Astrocyte (in vitro differentiated cells and primary cell): ENCODE measurements at places on chromosomes 16 and 17.

DNA sequence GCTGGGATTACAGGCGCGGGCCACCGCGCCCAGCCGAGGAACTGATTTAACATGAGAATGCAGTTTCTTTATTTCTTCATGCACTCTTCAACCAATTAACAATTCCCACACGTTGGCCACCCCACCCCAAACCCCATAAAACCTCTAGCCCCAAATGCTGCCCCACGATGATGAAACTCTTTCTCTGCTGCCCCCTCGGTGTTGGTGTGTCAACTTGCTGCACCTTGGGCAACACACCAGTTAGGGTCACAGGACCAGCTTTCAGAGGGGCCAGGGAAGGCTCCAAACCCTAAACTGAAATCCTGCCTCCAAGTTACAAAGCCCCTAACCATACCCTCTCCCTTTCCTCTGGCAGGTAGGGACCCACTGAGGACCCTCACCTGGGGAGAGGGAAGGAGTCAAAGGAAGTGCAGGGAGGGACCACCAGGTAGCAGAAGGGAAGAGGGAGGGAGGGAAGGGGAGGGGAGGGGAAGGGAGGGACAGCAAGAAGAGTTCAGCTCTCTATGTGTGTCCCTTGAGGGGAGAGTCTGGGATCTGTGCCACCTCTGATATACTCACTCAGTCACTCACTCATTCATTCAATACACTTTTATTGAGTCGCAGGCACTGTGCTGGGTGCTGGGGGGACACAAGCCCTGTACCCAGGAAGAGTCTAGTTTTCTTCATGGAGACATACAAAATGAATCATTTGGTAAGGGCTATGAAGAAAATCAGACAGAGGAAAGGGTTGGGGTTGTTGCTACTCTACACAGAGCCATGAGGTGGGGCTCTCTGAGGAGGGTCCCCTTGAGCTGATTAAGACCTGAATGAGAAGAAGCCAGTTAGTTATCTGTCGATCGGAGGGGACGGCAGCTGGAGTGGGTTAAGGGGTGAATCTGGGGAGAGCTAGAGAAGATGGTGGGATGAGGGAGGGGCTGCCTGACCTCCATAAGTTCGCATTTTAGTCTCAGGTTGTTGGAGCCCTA is 3.9 kb downstream of the PLXDC1 start:
- peaks cover 11% of the 10 kb centered on the region for H3K4me1 ChIP-seq
- H3K4me3 ChIP-seq: no peak overlapping the region
- peaks cover 21% of the 10 kb centered on the region for H3K27me3 ChIP-seq
- H3K36me3 ChIP-seq: no peaks in the 10 kb centered on the region

DNA sequence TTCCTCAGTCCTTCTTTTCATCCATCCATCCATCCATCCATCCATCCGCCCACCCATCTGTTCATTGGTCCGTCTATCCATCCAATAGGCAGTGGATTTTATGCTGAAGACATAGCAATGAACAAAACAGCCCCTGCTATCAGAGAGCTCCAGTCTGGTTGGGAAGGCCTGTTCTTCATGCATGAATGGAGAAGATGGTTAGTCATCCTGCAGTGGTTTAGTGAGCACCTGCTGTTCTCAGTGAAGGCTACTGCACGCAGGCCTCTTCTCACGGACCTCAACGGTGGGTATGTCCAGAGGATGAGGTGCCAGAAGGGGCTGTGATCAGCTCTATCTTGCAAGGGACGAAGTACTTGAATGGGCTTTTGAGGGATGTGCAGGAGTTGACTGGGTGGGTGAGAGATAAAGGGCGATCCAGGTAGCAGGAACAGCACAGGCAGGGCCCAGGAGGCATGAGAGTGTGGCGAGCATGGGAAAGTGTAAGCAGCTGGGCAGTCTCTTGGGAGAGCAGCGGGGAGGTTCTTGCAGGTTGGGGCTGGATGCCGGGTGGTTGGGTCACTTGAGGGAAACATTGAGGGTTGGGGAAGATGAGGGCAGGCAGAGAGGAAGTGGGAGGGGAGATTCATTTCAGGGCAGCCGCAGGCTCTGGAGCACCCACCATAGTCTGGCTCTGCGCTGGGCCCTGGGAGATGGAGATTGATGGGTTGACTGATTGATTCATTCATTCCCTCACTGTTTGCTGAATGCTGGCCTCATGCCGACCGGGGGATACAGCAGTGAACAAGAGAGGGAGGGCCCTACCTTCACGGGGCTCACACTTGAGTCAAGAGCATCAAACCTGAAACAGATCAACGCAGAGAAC is 115.0 kb upstream of the CIBAR2 start:
- H3K27me3 ChIP-seq: no peaks in the 10 kb centered on the region
- peak; percentile 86 for DNase-seq
- H3K4me1 ChIP-seq: peaks cover 36% of the 10 kb centered on the region
- no peaks in the 10 kb centered on the region for H3K36me3 ChIP-seq

- no peaks in the 10 kb centered on the region for H3K4me1 ChIP-seq
- H3K27me3 ChIP-seq: peaks cover 30% of the 10 kb centered on the region
- no peak for DNase-seq
- no peaks in the 10 kb centered on the region for H3K36me3 ChIP-seq
- H3K27ac ChIP-seq: no peak overlapping the region
Measured at GRCh38 chr17:77893144-77894044, 65.1 kb upstream of the TNRC6C start.

- no peak overlapping the region for H3K4me3 ChIP-seq
- H3K27ac ChIP-seq: no peak overlapping the region
- no peaks in the 10 kb centered on the region for H3K36me3 ChIP-seq
- H3K27me3 ChIP-seq: no peaks in the 10 kb centered on the region
- DNase-seq: no peak
Measured at GRCh38 chr17:66865151-66865550, 30.2 kb downstream of the CACNG5 start.

DNA sequence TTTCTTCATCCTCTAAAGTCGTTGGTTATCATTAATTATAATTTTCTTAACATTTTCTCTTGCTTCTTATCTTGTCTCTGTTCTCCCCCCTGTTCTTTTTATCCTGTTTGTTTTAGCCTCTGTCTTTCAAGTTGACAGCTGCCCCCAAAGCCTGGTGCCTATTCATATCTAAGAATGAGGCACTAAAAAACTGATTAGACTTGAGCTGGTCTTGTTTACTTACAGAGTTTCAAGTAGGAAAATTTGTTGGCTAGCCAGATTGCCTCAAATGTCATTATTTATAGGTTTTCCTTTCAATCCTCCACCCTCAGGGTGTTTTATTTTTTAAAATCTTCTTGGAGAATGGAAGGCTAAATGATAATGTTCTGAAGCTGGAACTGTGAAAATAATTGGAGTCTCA is 236.0 kb downstream of the UTP18 start:
- H3K27me3 ChIP-seq: no peaks in the 10 kb centered on the region
- DNase-seq: no peak
- no peaks in the 10 kb centered on the region for H3K4me1 ChIP-seq
- H3K36me3 ChIP-seq: no peaks in the 10 kb centered on the region
- no peak overlapping the region for H3K27ac ChIP-seq

DNA sequence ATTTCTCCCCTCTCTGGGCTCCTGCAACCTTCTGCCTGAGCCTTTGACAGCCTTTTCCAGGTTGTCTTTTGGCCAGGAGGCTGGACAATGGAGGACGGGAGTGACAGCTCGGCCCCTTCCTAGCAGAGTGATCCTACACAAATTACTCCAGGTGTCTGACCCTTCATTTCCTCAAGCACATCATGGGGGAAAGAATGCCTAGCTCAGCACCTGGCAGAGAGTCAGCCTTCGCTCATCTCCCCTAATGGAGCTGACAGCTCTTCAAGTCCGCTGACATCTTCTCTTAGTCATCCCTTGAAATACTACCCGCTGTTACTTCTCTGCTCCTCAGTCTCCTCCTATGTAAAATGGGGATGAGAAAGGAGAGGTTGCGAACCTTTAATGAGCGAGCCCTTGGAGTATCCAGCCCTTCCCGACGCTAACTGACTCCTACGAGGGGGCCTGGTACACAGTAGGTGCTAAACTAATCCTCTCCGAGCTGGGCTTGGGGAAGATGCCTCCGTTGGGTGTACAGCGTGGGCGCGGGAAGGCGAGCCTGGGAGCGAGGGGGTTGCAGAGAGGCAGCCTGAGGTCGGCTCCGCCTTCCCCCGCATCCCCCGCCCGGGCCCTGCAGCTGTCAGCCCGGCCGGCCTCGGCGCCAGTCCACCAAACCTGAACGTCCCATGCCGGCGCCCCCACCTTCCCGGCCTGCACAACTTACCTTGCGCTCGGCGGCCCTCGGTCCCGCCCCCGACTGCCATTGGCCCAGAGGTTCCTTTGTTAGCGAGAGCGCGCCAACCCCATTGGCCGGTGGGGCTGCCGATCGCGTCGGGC is 480 bp upstream of the MPRIP start:
- peak; percentile 90 for DNase-seq
- H3K4me1 ChIP-seq: peaks cover 26% of the 10 kb centered on the region
- H3K4me3 ChIP-seq: peak overlapping the region; percentile 52
- no peaks in the 10 kb centered on the region for H3K27me3 ChIP-seq
- H3K36me3 ChIP-seq: no peaks in the 10 kb centered on the region
- peak overlapping the region; percentile 20 for H3K27ac ChIP-seq

DNA sequence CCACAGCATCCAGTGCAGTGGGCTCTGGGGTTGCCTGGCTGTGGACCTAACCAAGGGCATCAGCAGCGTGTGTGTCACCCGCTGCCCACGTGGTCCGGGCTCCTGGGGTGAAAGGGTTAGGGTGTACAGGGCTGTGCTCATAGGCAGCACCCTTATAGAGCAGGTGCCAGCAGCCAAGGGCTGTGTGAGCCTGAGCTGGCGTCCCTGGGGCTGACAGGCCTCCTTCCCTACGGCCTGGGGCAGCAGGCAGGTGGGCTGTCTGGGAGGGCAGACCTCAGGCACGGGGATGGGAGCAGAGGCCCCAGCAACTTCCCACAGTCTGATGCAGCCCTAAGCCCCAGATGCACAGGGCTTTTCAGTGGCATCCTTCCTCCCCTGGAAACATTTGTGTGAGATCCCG is 13.9 kb downstream of the CD300A start:
- no peaks in the 10 kb centered on the region for H3K4me1 ChIP-seq
- DNase-seq: no peak
- H3K27me3 ChIP-seq: peaks cover 5% of the 10 kb centered on the region

DNA sequence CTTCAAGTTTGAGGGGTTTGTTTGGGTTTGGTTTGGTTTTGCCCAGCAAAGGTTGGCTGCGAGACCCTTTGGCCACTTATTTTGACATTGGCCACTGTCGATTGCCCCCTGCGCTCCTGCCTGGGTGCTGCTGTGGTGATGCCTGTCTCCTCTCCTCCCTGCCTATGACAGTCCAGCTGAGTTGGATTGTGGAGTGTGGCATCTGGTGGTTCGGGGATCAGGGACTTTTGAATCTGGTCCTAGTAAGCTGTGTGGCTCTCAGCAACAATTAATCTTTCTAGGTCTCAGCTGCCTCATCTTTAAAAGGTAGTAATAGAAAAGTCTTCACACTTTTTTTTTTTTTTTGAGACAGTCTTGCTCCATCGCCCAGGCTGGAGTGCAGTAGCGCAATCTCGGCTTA is 27.1 kb downstream of the CDK5RAP3 start:
- H3K4me1 ChIP-seq: peaks cover 11% of the 10 kb centered on the region
- no peaks in the 10 kb centered on the region for H3K36me3 ChIP-seq
- no peak overlapping the region for H3K4me3 ChIP-seq
- no peaks in the 10 kb centered on the region for H3K27me3 ChIP-seq
- no peak for DNase-seq

GRCh38 chr16:55151561-55152305 is 172.3 kb upstream of the IRX6 start:
- no peaks in the 10 kb centered on the region for H3K27me3 ChIP-seq
- no peak overlapping the region for H3K4me3 ChIP-seq
- no peaks in the 10 kb centered on the region for H3K4me1 ChIP-seq
- DNase-seq: no peak
- no peak overlapping the region for H3K27ac ChIP-seq
- H3K36me3 ChIP-seq: no peaks in the 10 kb centered on the region

- H3K4me3 ChIP-seq: peak overlapping the region; percentile 53
- H3K36me3 ChIP-seq: no peaks in the 10 kb centered on the region
- no peaks in the 10 kb centered on the region for H3K27me3 ChIP-seq
- peak overlapping the region; percentile 99 for H3K27ac ChIP-seq
- peaks cover 60% of the 10 kb centered on the region for H3K4me1 ChIP-seq
Measured at GRCh38 chr16:75319513-75320411, 68.3 kb upstream of the BCAR1 start.

DNA sequence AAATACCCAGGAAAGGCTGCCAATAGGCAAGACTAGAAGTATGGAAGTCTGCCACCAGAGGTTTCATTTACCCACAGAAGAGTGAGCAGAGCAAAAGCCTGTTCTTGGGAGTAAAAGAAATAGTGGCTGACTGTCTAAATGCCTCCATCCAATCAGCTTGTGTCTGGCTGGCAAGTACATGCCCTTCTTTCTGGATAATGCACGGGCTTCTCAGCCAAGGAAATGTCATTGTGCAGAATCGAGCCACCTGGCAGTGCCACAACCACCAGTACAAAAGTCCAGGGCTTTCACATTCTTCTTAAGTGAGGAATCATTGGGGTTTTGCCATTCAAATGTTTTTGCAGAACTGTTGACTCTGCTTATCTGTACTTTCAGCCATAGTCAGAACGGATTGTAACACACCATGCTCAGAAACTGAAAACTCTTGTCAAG is 10.1 kb upstream of the ERCC4 start:
- no peak overlapping the region for H3K27ac ChIP-seq
- peak; percentile 89 for DNase-seq
- H3K4me1 ChIP-seq: no peaks in the 10 kb centered on the region
- H3K27me3 ChIP-seq: no peaks in the 10 kb centered on the region

DNA sequence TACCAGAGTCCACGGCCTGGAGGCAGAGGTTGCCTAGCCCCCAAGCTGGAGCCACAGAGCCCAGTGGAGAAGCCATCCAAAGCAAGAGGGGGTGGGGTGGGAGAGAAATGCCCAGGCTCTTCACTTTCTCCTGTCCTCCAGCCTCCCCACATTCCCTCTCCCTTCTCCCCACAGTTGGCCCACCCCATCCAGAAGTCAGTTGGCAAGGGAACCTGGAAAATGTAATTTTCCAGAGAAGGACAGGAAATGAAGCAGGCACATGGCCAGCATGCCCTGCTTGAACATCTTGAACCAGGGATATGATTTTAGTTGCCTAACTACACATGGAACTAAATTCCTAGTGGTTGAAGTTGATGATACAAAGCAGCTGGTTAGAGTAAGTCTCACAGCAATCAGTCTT is 73.3 kb upstream of the IRX6 start:
- H3K4me3 ChIP-seq: no peak overlapping the region
- no peaks in the 10 kb centered on the region for H3K36me3 ChIP-seq
- DNase-seq: no peak
- no peak overlapping the region for H3K27ac ChIP-seq
- H3K27me3 ChIP-seq: no peaks in the 10 kb centered on the region
